ENCODE measurements at places on chromosomes 2 and 18.

DNA sequence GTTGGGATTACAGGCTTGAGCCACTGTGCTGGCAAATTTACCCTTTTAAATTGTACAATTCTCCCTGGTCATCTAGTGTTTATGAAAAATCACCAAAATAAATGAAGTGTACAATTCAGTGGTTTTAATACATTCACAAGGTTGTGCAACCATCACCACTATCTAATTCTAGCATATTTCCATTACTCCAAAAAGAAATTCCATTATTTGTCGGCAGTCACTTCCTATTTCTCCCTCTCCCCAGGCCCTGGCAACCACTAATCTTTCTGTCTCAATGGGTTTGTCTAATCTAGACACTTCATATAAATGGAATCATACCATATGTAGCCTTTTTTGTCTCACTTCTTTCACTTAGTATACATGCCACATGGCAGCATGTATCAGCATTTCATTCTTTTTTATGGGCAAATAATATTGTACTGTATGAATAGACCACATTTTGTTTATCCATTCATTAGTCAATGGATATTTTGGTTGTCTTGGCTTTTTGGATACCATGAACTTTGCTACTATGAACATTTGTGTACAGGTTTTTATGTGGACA is 12.6 kb upstream of the POLE4 start:
- DNase-seq, result no peak

- DNase-seq, result no peak
Observed at GRCh38 chr2:46806526-46806925, 109.1 kb downstream of the MCFD2 start.

DNA sequence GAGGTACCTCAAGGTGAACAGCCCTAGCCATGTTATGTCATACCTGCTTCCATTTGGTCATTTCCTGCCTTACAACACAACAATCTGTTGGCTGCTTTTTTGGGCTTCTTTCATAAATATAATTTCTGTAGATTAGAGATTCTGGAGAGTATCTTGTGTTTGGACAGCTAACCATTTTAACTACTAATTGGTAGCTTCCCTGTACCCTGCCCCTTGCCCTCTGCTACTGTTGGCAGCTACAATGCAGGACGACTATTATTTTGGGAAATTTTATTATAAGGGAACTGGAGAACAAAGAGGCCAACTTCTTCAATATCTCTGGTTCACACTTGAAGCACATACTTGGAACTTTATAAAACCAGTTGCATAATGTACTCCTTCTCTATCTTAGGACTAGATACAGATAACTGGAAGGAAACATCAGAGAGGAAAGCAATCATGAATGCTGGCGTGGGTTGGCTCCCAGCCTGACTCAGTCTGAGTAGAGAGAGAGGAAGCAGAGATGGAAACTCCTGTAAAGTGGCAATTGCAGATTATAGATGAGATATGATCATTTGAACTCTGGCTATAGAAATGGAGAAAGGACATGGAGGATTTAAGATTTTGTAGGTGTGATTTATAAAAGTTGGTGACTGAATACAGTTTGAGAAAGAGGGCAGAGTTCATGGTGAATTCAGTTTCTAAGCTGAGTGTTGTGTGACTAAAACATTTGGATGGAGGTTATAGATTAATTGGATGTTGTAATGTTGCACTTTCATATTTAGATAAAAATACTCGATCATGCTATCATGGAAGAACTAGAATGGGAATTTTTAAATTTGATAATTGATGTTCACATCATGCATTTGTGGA is 74.5 kb downstream of the MDH1 start:
- no peak for DNase-seq

DNA sequence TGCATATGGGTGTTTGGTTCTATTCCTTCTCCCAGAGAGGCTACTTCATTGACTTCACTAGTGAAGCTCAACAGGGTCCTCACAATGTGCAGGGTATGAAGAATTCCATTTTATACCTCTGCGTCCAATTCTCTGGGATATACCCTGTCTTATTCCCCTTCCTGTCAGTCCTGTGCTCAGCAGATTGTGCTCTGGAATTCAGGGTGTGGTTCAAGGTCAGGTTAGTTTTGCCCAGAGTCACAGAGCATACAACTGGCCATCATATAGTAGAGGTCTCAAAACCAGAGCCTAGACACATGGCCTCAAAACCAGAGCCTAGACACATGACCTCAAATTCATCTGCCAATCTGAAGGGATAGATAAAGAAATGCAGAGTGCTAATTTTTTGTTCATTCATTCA is 38.8 kb upstream of the VIT start:
- DNase-seq, result no peak

GRCh38 chr2:167543721-167544120 is 655.4 kb downstream of the XIRP2 start:
- no peak for DNase-seq

DNA sequence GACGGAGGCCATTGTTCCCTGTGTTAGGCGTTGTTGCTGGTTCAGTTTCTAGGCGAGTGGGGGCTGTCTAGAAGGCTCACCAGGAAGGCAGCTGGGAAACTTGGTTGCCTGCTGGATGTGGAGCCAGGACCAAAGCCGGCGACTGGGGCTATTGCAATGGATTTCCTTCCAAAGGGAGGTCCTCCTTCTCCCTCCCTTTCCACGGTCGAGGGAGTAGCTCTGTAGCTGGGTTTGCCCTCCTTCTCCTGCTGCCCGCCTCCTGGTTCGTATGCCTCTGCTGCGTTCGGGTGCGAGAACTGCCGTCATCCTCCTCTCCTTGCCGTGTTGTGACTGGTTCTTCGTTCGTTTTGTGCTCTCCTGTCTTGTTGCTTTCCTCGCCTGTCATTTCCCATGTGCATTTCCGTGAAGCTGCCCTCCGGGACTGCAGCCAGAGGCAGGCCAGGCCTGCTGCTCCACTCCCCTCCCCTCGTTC is 203.4 kb downstream of the NEDD4L start:
- no peak for DNase-seq

DNA sequence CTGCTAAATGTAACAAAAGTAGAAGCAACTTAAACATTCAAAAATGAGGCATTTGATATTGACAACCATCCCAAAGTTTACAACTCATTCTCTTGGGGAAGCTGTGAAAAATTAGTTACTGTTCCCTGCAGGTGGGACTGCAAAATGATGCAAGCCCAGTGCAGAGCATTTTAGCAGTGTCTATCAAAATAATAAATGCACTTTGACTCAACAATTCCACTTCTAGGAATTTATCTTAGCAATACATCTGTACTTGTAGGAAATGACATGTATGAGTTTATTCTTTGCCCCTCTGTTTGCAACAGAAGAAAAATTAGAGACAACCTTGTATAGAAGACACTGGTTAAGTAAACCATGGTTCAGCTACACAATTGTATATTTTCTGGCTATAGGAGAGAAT is 48.0 kb upstream of the TLK1 start:
- no peak for DNase-seq

DNA sequence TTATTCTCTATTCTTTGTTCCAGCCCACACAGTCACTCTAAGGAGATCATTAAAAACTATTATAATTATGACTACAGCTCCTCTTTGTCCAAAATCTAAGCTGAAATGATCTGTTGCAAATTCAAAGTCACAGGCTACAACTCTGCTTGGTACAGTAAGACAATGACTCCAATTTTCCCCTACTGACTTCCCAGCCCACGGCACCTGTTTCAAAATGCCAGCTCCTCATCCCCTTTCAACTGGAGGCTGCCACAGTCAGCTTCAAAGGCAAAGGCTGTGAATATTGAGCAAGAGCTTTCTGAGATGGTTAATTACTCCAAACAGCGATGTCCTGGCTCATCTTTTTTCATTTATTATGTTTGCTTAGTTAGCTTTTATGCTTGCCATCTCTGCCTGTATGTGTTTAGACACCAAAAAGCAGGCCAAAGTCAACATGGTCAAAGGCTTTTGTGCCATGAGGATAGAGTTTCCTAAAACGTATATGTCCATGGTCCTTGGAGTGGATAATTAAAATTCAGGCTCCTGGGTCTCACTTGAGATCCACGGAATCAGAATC is 141.1 kb downstream of the DOCK10 start:
- no peak for DNase-seq

DNA sequence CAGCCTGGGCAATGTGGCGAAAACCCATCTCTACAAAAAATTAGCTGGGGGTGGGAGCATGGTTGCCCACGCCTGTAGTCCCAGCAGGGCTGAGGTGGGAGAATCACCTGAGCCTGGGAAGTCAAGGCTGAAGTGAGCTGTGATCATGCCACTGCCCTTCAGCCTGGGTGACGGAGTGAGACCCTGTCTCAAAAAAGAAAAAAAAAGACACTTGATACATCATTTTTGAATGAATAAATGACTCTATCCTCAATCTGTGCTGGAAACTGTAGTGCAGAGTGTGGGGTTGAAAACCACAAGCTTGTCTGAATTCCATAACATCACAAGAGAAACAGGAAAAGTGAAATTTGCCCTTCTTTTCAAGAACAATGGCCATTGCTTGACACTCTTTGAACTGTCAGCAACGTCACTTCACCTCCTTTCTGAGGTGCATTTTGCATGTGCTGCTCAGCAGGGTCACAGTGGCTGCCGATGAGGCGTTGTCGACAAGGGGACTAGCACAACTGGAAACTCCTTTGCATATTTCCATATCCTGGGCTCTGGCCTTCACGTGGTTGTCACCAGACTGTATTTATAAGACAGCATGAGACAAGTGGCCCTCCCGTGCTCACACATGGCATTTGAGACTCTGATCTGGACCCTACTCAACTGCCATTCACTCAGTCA is 54.2 kb downstream of the DDX1 start:
- no peak for DNase-seq

All from Jurkat, Clone E6-1 (cell line).